ENCODE measurements at places on chromosomes 3 and 15.
A peak's percentile ranks its signal among the peaks of the same experiment; 100 is the strongest.

GRCh38 chr3:46070595-46071093, 43.4 kb upstream of the XCR1 start:
- no peak for DNase-seq

DNA sequence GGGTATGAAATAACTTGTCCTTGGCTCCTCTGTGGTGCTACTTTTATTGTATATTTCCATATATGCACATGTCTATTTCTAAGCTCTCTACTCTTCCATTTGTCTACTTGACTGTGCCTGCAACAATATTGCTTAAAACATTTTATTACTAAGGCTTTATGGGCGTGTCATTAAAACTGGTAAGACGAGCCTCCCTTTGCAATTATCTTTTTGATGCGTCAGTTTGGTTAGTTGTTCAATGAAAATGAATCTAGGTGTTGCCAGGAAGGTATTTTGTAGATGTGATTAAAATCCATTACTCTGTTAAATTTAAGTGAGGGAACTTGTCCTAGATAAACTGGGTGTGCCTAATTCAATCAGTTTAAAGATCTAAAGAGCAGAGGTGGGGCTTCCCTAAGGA, 12.9 kb upstream of the TRA2B start:
- DNase-seq = no peak

GRCh38 chr3:197015790-197016736, 13.6 kb downstream of the MELTF start:
- no peak for DNase-seq

- DNase-seq = no peak
Observed at GRCh38 chr3:86554383-86554782, 436.6 kb downstream of the VGLL3 start.

DNA sequence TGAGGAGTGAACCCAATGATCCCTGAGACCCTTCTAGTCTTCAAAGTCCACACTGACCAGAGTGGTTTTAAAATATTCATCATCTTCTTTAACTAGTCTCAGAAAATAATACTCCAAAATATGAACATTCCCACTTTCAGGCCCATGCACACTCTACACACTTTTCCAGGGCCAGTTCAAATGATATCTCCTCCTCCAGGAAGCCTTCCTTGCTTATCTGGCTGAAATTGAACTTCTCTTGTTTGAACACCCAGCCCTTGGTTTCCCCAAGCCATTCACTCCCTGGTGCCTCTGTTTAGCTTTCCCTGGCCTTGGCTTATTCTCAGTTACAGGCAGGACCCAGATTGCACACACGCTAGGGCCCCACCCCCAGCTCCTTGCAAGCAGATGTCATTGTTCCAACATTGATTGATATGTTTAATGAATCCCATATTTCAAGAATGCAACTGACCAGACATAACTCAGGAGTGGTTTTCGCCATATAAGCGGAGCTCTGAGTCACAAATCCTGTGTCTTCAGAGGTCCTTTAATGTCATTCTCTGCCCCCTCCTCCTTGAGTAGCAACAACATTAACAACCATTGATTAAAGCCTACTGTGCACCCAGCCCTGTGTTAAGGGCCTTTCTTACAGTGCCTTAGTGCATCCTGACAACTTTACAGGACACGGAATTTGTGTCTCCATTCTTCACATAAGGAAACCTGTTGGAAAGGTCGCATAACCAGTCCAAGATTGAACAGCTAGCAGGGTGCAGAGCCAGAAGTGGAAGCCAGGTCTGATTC, 2.1 kb downstream of the ITGA11 start:
- DNase-seq = no peak

DNA sequence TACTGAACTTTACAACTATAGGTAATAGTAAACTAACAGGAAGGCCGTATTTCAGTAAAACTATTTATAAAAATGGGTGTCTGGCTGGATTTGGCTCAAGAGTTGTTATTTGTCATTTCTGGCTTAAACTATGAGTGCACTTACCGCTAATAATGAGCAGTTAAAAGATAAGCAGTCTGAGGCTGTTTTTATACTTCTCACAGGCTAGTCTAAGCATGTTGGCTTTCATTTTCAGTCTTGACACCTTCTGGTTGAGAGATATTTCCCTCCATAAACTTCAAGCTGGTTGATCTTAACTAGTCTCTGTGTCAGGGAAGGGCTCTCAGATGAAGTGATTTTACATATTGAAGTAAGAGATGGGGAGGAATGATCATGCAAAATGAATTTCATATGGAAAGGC, 96.1 kb downstream of the RSRC1 start:
- DNase-seq = no peak

GRCh38 chr3:102646557-102646956, 211.7 kb downstream of the ZPLD1 start:
- DNase-seq = no peak

DNA sequence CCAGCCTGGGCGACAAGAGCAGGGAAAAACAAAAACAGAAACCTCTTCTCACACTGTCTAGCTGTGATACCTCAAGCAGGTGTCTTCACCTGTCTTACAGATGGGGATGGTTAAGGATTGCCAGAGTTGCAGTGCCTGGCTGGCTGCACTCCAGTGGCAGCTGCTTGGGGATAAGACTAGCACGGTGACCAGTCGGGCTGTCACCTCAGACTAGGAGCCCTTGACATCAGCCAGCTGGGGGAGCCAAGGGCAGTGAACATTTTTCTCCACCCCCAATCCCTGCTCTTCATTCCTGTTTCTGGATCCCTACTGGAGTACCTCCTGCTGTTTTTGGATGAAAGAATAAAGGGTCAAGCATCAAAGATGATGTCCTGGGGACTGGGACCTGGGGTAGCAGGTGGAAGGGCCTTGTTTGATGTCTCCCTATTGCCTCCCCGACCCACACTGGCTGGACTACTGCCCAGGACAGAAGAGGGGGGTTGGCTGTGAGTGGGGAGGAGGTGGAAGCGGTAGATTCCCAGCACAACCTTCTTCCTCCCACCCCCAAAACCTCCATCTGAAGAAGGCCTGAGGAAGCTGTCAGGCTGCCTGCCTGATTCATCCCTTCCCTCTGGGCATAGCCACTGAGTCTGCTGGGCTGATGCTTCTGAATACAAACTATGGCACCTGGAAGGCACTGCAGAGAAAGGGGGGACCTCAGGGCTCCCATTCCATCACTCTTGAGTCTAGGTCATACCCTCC, 7.0 kb upstream of the CPNE9 start:
- no peak for DNase-seq

GRCh38 chr3:106397006-106397405, 528.2 kb upstream of the CBLB start:
- DNase-seq = no peak

DNA sequence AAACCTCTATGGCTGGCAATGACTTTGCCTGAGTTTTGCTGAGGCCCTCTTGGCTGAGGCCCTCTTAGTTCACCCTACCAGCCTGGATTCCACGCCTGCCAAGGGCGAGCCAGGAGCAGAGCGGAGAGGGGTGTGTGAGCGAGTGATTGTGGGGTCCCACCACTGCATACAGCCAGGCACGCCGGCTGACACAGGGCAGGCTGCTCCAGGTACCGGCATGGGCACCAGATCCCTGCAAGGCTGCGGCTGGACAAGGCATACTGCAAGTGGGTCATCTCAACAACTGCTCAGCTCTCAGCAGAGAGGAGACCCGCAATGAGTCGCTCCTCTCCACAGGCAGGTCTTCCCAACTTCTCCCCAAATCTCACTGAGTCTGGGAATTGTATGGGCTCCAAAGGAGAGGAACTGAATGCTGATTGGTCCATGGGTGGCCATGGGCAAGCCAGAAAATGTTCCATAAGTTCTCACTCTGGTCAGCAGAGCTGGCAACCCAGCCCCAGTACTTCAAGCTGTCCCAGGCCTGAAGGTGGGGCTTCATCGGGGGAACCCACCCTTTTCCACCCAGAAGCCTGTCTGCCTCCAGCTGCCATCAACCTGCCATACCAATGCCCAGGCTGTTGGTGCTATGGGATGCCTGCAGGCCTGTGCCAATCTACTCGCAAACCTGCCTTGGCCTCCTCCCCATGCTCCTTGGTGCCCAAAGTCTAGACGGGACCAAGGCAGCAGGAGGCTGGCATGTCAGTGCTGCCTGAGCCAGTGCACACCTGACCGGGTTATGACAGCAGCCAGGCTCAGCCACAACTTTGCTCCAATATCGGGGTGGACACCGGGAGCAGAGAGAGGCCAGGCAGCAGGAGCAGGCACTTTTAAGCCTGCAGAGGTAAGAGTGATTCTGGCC, 1273.6 kb upstream of the GBE1 start:
- no peak for DNase-seq

- no peak for DNase-seq
Observed at GRCh38 chr3:105811518-105812193, 57.2 kb downstream of the CBLB start.

GRCh38 chr3:14216257-14217048, 37.8 kb downstream of the LSM3 start:
- DNase-seq = peak; percentile 54

GRCh38 chr3:194744826-194745225, 59.1 kb downstream of the FAM43A start:
- no peak for DNase-seq

- DNase-seq = no peak
Observed at GRCh38 chr15:58442122-58442521, 10.3 kb downstream of the LIPC start.

DNA sequence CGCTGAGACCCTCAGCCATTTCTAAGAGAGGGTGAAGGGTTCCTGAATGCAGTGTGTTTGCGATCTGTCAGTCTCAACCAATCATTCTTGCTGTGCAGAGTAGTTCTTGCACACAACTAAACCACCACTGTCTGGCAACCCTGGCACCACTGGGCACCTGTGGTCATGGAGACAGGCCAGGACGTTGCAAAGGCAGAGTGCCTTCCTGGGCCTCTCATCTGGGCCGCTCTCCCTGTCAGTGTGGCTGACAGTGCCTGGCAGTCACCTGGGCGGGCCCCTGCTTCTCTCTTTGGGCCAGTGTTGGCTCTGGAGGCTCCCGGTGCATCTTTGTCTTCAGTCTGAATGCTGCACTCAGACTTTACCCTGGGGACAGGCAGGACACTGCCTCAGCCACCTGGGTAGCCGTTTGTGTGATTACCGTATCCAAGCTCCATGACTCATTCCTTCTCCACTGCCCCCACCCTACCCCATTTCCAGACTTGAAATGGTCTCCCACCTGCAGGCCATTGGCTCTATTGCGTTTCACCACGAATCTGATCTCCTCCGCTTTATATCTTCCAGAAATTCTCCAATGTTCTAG, 104.6 kb upstream of the KLF13 start:
- no peak for DNase-seq

DNA sequence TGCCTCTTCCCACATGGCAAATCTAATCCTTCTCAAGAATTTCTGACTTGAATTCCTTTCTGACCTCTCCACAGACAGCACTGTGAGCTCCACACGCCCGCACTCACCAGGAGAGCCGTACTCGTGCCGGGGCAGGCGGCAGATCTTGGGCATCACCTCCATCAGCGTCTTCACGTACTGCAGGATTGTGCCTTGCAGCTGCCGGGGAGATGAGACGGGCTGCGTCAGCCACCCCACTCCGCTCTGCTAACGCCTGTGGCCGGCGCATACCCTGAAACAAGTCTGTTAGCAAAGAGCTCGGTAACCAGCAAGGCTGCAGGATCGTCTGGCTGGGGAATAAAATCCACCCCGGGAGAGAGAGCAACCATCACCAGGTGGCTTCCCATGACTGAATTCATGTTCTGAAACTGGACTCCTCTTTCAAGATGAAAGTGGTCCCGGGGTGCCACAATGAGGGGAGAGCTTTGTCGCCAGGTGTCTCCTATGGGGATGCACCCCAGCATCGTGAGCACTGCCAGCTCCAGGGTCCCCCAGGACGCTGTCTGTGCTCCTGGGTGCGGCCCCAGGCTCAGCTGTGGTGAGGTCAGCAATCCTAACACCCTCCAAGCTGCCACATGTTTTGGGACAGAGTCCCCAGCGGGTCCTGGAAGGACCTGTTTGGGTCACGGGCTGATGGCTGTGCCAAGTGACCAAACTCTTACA, 43.4 kb downstream of the NIPA2 start:
- DNase-seq = no peak

DNA sequence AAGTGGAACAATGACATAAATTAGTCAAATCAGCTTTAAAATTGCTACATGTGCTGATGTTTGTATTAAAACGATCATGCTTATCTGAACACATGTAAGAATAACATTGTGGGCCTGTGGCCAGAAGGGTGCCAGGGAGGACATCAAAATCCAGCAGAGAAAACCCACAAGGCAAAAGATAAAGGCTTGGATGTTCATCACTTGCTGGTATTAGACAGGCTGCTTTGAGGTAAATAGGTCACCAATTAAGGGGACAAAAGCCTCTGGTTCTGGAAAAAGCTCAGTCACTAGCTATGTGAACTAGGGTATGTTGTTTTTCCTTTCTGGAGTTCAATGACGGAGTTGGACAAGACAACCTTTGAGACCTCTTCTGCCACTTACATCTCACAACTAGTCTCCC, 74.4 kb upstream of the TMEM108 start:
- DNase-seq = no peak

DNA sequence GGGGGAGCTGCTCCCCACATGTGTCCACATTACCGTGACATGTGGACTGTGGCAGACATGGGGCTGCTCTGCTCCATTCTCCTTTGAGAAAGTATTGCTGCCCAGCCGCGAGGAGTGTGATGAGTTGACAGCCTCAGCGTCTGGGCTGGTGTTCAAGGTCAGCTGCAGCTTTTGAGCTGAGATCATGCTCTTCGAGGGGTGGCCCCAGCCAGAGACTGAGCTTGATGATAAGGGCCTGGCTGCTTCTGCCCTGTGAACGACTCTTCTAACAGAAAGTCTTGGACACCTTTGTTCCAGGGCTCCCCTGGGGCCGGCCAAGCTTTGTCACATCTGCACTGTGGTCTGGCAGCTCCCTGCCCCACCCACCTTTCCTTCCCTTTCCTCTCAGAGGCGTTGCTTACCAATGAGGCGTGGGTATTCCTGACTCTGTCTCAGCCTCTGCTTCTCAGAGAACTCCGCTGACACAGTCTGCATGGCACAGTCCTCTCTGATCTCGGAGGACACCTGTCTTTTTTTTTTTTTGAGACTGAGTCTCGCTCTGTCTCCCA, 86.6 kb downstream of the CHRD start:
- DNase-seq = no peak

- DNase-seq = no peak
Observed at GRCh38 chr15:36175741-36176291, 403.6 kb upstream of the CDIN1 start.

GRCh38 chr3:9727041-9727595, 4.4 kb upstream of the BRPF1 start:
- peak; percentile 43 for DNase-seq

GRCh38 chr3:16302082-16302631, 37.1 kb downstream of the OXNAD1 start:
- DNase-seq = no peak

- no peak for DNase-seq
Observed at GRCh38 chr3:33095436-33095835, 1.5 kb downstream of the GLB1 start.

- DNase-seq = no peak
Observed at GRCh38 chr3:163043074-163043473, 1546.5 kb downstream of the OTOL1 start.

- no peak for DNase-seq
Observed at GRCh38 chr3:9935966-9936510, 2.4 kb downstream of the CRELD1 start.

GRCh38 chr3:9409981-9410854, 12.8 kb downstream of the SETD5 start:
- no peak for DNase-seq

GRCh38 chr3:9917820-9918219, 922 bp downstream of the IL17RC start:
- DNase-seq = no peak
